Activated T-cell treated with anti-CD3 and anti-CD28 coated beads, Interleukin-2, amount 50 U/mL, for 24 hours (primary cell): ENCODE measurements at places on chromosomes 3 and 15.
A peak's percentile ranks its signal among the peaks of the same experiment; 100 is the strongest.

DNA sequence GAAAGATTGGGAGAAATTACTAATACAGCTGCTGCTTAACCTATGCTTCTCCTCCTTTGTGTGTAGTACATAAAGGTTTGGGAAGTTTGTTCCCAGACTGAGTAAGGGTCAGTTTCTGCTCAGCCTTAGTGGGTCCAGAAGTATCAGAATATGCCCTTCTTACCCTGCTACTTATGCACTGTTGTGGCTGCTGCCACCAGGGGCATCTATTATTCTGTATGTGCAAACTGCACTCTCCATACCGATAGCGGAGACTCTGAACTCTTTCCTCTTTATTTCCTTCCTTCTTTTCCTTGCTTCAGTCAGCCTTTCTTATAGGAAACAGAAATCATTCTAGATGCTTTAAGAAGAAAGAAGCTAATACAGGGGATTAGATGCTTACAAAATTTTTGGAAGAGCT, 4.0 kb downstream of the NEDD4 start:
- no peak overlapping the region for H3K27ac ChIP-seq
- no peak overlapping the region for H3K4me3 ChIP-seq
- peaks cover 2% of the 10 kb centered on the region for H3K27me3 ChIP-seq
- peaks cover 25% of the 10 kb centered on the region for H3K4me1 ChIP-seq
- peaks cover 15% of the 10 kb centered on the region for H3K36me3 ChIP-seq

- H3K4me3 ChIP-seq, result peak overlapping the region; percentile 92
- peaks cover 48% of the 10 kb centered on the region for H3K36me3 ChIP-seq
- no peaks in the 10 kb centered on the region for H3K27me3 ChIP-seq
- H3K27ac ChIP-seq, result peak overlapping the region; percentile 99
- peak; percentile 86 for DNase-seq
Observed at GRCh38 chr15:41115652-41116115, 396 bp downstream of the INO80 start.

GRCh38 chr15:66840615-66841390, 138.8 kb downstream of the SMAD6 start:
- no peaks in the 10 kb centered on the region for H3K36me3 ChIP-seq
- DNase-seq, result no peak
- H3K27ac ChIP-seq, result no peak overlapping the region
- H3K27me3 ChIP-seq, result peaks cover 43% of the 10 kb centered on the region

GRCh38 chr3:39220407-39221140, 28.2 kb upstream of the XIRP1 start:
- no peak for DNase-seq
- peaks cover 6% of the 10 kb centered on the region for H3K27me3 ChIP-seq
- H3K4me1 ChIP-seq, result peaks cover 12% of the 10 kb centered on the region
- H3K4me3 ChIP-seq, result no peak overlapping the region
- H3K27ac ChIP-seq, result no peak overlapping the region

DNA sequence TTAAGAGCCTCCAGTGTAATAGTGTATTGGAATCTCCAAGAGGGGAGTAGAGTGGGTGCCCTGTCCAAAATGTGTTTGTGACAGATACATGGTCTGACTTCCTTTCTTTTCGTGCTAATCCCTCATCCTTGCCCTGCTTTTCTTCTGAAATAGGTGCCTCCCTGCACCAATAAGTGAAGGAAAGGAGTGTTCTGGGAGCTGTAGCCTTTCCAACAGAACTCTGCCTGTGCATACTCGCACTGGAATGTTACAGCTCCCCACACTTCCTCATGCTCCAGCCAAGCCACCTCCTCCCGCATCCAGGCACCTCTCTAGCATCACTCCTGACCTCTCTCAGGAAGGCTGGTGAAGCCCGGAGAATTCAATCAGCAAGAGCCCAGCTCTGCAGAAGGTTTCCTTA, 478.0 kb downstream of the GABRG3 start:
- H3K27ac ChIP-seq, result no peak overlapping the region
- no peaks in the 10 kb centered on the region for H3K4me1 ChIP-seq
- H3K4me3 ChIP-seq, result no peak overlapping the region
- no peaks in the 10 kb centered on the region for H3K36me3 ChIP-seq
- no peak for DNase-seq

DNA sequence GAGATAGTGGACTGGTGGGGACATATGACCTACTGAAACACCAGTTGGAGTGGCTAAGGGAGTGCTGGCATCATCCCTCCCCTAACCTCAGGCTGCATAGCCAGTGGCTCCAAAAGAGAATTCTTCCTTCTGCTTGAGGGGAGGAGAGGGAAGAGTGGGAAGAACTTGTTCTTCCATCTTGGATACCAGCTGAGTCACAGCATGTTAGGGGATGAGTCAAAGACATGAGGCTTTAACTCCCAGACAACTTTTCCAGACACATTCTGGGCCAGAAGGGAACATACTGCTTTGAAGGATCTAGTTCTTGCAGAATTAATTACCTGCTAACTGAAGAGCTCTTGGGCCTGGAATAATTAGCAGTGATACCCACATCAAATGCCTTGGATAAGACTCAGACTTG, 36.8 kb upstream of the PEX5L start:
- H3K27ac ChIP-seq, result no peak overlapping the region
- H3K27me3 ChIP-seq, result no peaks in the 10 kb centered on the region
- no peak for DNase-seq
- H3K4me1 ChIP-seq, result no peaks in the 10 kb centered on the region

- no peaks in the 10 kb centered on the region for H3K36me3 ChIP-seq
- DNase-seq, result no peak
- no peak overlapping the region for H3K4me3 ChIP-seq
- no peaks in the 10 kb centered on the region for H3K4me1 ChIP-seq
Observed at GRCh38 chr3:20701641-20702040, 515.6 kb upstream of the SGO1 start.

DNA sequence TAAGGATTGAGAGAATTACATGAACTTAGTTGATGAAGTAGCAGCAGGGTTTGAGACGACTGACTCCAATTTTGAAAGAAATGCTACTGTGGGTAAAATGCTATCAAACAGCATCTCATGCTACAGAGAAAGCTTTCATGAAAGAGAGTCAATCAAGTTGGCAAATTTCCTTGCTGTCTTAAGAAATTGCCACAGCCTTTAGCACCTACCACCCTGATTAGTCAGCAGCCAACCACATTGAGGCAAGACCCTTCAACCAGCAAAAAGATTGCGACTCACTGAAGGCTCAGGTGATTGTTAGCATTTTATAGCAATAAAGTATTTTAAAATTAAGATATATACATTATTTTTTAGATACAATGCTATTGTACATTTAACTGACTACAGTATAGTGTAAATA, 80.9 kb downstream of the RAP2B start:
- no peaks in the 10 kb centered on the region for H3K27me3 ChIP-seq
- no peak for DNase-seq
- no peaks in the 10 kb centered on the region for H3K36me3 ChIP-seq

DNA sequence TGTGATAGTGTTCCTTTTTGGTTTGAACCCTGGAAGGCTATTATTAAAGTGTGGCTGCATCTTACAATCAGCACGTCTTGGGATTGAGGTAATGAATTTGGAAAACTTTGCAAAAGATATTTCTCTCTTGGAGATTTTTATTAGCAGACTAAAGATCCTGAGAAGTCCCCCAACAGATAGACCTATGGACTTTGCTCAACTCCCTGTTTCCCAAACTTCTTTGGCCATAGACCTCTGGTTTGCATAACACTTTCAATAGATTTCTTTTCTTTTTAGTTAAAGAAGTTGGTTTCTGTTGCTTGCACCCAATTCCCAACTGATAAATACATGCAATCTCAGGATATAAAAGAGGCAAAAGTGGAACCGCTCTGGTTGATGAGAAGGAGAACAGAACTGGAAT, 465.8 kb upstream of the PROK2 start:
- no peak overlapping the region for H3K27ac ChIP-seq
- DNase-seq, result no peak
- no peaks in the 10 kb centered on the region for H3K36me3 ChIP-seq

GRCh38 chr3:110711851-110712516, 359.6 kb upstream of the NECTIN3 start:
- H3K27ac ChIP-seq, result no peak overlapping the region
- H3K36me3 ChIP-seq, result no peaks in the 10 kb centered on the region
- peaks cover 3% of the 10 kb centered on the region for H3K27me3 ChIP-seq
- no peak overlapping the region for H3K4me3 ChIP-seq

DNA sequence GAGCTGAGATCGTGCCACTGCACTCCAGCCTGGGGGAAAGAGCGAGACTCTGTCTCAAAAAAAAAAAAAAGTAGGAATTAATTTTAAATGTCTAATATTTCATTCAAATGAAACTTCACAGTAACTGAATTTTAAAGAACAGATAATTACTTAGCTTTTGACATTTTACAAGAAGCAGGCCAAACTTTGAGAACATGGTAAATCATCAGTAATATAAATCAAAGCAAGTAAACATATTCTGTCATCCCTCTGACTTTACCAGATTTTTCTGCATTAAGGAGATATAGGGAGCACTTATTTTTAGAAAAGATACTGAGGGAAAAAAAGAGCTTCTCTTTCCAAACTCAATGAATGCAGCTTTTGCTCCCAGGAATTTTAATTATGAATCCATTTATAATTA, 37.0 kb downstream of the NR1I2 start:
- H3K4me1 ChIP-seq, result peaks cover 5% of the 10 kb centered on the region
- H3K27me3 ChIP-seq, result no peaks in the 10 kb centered on the region
- H3K27ac ChIP-seq, result no peak overlapping the region
- DNase-seq, result no peak
- H3K36me3 ChIP-seq, result no peaks in the 10 kb centered on the region
